Lung (tissue), 17 donors: ENCODE measurements at places on chromosomes 4 and X. TPM values are rescaled to one million over a fixed set of nuclear protein-coding genes. Genes with fewer than 3 reads are reported as not detected.

- H3K4me3 ChIP-seq, result no peak overlapping the region
- no peak overlapping the region for H3K27ac ChIP-seq
- H3K4me1 ChIP-seq, result peaks cover 6% of the 10 kb centered on the region
- H3K27me3 ChIP-seq, result no peaks in the 10 kb centered on the region
- DNase-seq, result no peak
These were observed 53.9 kb upstream of the PDLIM3 start for GRCh38 chr4:185589067-185589836.

- H3K27me3 ChIP-seq, result no peaks in the 10 kb centered on the region
- DNase-seq, result no peak
- no peak overlapping the region for H3K4me3 ChIP-seq
- H3K27ac ChIP-seq, result no peak overlapping the region
- H3K36me3 ChIP-seq, result no peaks in the 10 kb centered on the region
These were observed 103.5 kb downstream of the WWC2 start for GRCh38 chr4:183202523-183202922.

- no peak overlapping the region for H3K4me3 ChIP-seq
- H3K4me1 ChIP-seq, result no peaks in the 10 kb centered on the region
- no peak for DNase-seq
- no peaks in the 10 kb centered on the region for H3K27me3 ChIP-seq
- no peak overlapping the region for H3K27ac ChIP-seq
These were observed 11.8 kb upstream of the CLDN24 start for GRCh38 chr4:183333983-183334382.

- no peaks in the 10 kb centered on the region for H3K36me3 ChIP-seq
- H3K27ac ChIP-seq, result no peak overlapping the region
- no peak overlapping the region for H3K4me3 ChIP-seq
- no peaks in the 10 kb centered on the region for H3K27me3 ChIP-seq
- peaks cover 3% of the 10 kb centered on the region for H3K4me1 ChIP-seq
These were observed 116.6 kb downstream of the SHISA3 start for GRCh38 chr4:42513748-42514492.

DNA sequence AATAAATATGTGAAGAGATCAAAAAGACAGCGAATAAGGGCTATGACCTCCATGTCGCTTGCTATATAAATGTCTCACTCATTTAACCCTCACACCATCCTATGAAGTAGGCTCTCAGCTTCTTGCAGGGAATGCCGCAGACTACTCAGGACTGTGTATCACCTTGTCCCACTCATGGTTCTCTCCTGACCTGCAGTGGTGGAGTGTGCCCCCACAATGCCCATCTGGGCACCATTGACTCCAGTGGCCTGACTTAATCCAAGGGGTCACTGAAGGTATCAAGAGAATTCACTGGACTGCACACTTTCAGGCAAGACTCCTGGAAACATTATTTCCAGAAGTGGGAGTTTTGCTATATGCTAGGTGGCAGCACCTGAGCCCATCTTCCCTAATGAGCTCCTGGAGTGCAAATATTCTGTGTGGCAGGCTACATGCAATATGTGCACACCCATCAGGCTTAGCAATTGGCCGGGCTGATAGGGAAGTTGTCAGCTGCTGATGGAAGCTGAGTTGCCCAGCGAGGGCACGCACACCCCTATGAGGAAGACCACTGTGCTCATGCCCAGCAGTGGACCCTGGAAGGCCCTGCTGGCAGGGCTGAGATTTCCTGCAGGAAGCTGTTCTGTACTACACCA is 8.2 kb upstream of the EFNB1 start:
- H3K27ac ChIP-seq, result no peak overlapping the region
- no peak overlapping the region for H3K4me3 ChIP-seq
- H3K4me1 ChIP-seq, result no peaks in the 10 kb centered on the region
- H3K27me3 ChIP-seq, result no peaks in the 10 kb centered on the region
- no peaks in the 10 kb centered on the region for H3K36me3 ChIP-seq
- DNase-seq, result no peak

GRCh38 chrX:34891391-34891790 is 51.2 kb upstream of the FAM47B start:
- no peaks in the 10 kb centered on the region for H3K4me1 ChIP-seq
- DNase-seq, result no peak
- peaks cover 2% of the 10 kb centered on the region for H3K27me3 ChIP-seq
- H3K36me3 ChIP-seq, result no peaks in the 10 kb centered on the region

- H3K27me3 ChIP-seq, result peaks cover 14% of the 10 kb centered on the region
- H3K27ac ChIP-seq, result no peak overlapping the region
- no peaks in the 10 kb centered on the region for H3K36me3 ChIP-seq
- H3K4me1 ChIP-seq, result no peaks in the 10 kb centered on the region
These were observed 35.4 kb upstream of the TMSB15B start for GRCh38 chrX:103927030-103927429.

- no peak overlapping the region for H3K27ac ChIP-seq
- no peaks in the 10 kb centered on the region for H3K27me3 ChIP-seq
- no peaks in the 10 kb centered on the region for H3K36me3 ChIP-seq
These were observed 118.4 kb downstream of the COL25A1 start for GRCh38 chr4:109183931-109184490.

GRCh38 chr4:168453146-168453545 is 27.1 kb downstream of the DDX60L start:
- no peaks in the 10 kb centered on the region for H3K4me1 ChIP-seq
- H3K27me3 ChIP-seq, result no peaks in the 10 kb centered on the region
- DNase-seq, result no peak
- no peak overlapping the region for H3K27ac ChIP-seq
- no peak overlapping the region for H3K4me3 ChIP-seq
- peaks cover 12% of the 10 kb centered on the region for H3K36me3 ChIP-seq

DNA sequence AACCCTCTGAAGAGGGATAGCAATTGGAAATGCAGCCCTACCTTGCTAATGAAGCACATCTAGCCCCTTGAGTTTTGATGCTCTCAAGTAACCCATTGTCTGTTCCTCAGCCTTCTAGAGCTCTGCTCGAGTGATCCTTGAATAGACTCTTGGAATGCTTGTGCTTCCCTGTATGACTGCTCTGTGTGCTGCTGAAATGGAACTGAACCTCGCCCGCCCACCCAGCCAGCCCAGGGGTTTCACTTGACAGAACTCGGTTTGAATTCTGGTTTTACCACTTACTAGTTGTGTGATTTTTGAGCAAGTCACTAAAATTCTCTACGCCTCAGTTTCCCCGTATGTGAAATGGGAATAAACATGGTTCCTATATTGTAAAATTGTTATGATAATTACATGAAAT is 77.1 kb downstream of the MID2 start:
- H3K4me1 ChIP-seq, result no peaks in the 10 kb centered on the region
- H3K27me3 ChIP-seq, result no peaks in the 10 kb centered on the region
- H3K4me3 ChIP-seq, result no peak overlapping the region
- no peak for DNase-seq
- H3K27ac ChIP-seq, result no peak overlapping the region

DNA sequence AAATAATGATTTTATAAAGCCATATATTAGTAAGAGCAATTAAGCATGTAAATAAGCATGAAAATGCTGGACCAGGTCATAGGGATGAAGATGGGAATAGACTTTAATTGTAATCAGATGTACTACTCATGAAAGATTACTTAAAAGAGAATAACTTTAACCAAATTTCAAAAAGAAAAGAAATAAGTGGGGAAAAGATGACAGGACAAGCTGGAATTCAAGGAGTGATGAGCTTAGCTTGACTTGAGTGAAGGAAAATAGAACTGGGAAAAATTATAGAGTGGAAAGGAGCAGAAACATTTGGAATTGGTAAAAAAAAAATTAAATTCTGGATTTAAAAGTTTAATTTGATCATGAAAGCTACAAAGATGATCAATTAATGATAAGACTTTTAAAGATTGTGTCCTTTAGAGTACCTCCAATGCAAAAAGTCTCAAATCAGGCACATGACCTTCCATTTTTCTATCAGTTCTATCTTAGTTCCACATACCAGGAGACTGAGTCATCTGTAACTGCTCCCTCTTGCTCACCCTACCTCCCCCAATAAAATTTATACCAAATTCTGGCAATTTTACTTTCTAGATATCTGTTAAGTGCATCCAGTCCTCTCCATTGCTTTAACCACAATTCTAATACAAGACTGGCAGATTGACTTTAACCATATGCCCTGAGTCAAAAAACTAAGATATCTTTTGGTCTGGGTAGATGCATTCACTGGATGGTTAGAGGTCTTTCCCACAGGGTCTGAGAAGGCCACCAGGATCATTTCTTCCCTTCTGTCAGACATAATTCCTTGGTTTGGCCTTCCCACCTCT is 56.4 kb upstream of the SLIT2 start:
- no peaks in the 10 kb centered on the region for H3K36me3 ChIP-seq
- H3K4me3 ChIP-seq, result no peak overlapping the region
- H3K4me1 ChIP-seq, result no peaks in the 10 kb centered on the region
- no peak overlapping the region for H3K27ac ChIP-seq
- DNase-seq, result no peak

DNA sequence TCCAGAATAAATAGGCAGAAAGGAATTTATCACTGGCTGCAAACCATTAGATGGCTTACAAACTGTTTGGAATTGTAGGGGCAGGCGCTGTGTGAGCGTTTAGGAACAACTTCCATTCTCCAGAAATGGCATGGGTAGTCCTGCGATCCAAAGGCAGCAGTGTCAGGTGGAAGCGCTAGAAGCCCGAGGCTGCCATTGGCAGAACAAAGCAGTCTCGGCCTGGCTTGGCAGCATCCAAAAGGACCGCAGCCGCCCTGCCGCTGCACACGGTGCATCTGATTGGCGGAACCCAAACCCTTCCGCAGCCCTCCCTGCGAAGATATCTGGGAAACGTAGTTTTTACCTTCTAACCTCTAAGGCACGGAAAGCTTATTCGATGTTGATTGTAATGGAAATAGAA is 23.6 kb upstream of the YTHDC1 start:
- peaks cover 3% of the 10 kb centered on the region for H3K27me3 ChIP-seq
- H3K4me1 ChIP-seq, result peaks cover 5% of the 10 kb centered on the region
- H3K36me3 ChIP-seq, result no peaks in the 10 kb centered on the region
- H3K4me3 ChIP-seq, result no peak overlapping the region
- H3K27ac ChIP-seq, result no peak overlapping the region

- H3K27ac ChIP-seq, result no peak overlapping the region
- no peaks in the 10 kb centered on the region for H3K4me1 ChIP-seq
- no peak for DNase-seq
- H3K27me3 ChIP-seq, result no peaks in the 10 kb centered on the region
- no peaks in the 10 kb centered on the region for H3K36me3 ChIP-seq
These were observed 187.6 kb downstream of the TSPAN5 start for GRCh38 chr4:98470831-98471230.

GRCh38 chrX:15242899-15243555 is 26.9 kb downstream of the ASB9 start:
- H3K4me1 ChIP-seq, result no peaks in the 10 kb centered on the region
- H3K4me3 ChIP-seq, result no peak overlapping the region
- no peaks in the 10 kb centered on the region for H3K36me3 ChIP-seq
- H3K27ac ChIP-seq, result no peak overlapping the region
- DNase-seq, result peak; percentile 54

GRCh38 chrX:150887906-150888465 is 10.5 kb downstream of the CD99L2 start:
- H3K27ac ChIP-seq, result no peak overlapping the region
- DNase-seq, result no peak
- H3K4me1 ChIP-seq, result no peaks in the 10 kb centered on the region
- H3K36me3 ChIP-seq, result no peaks in the 10 kb centered on the region
- no peaks in the 10 kb centered on the region for H3K27me3 ChIP-seq

DNA sequence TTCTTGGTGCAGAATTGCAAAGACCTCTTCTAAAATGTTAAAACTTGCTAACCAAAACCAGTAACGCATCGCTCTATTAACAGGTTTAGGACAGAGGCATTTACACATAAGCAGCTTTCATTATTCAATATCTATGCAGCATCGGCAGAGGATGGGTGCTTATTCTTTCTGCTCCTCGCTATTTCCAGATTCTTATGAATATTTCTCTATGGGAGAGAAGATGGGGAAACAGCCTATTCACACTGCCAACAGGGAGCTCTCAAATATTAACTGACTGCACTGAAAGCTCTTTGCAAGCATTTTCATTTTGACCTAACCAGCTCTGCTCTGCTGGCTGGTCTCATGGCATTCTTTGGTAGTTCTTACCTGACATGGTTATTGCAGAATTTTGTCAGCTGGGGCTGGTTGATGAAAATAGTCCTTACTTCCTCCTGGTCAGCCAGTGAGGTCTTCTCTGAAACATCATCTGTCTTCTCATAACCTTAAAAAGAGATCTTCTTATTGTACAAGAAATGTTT is 30.2 kb downstream of the ATP8A1 start:
- H3K36me3 ChIP-seq, result no peaks in the 10 kb centered on the region
- no peak for DNase-seq
- H3K27me3 ChIP-seq, result no peaks in the 10 kb centered on the region
- H3K4me1 ChIP-seq, result no peaks in the 10 kb centered on the region
- H3K4me3 ChIP-seq, result no peak overlapping the region

DNA sequence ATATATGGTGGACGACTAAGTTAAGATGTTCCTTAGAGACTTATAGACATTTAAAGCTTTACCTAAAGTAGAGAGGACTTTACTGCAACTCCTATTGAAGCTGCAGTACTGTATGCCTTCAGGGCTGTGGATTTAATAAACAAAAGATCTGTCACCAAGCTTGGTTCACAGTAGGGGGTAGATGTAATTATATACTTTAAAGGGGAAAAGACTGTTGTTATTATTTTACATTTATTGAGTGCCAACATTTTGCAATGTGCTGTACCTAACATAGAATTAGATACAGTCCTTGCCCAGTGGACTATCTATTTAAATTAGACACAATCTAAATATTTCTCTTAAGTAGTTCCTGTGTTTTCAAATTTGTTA is 67.2 kb downstream of the SLIT2 start:
- no peak overlapping the region for H3K27ac ChIP-seq
- H3K27me3 ChIP-seq, result no peaks in the 10 kb centered on the region
- H3K4me3 ChIP-seq, result no peak overlapping the region
- peak; percentile 52 for DNase-seq

DNA sequence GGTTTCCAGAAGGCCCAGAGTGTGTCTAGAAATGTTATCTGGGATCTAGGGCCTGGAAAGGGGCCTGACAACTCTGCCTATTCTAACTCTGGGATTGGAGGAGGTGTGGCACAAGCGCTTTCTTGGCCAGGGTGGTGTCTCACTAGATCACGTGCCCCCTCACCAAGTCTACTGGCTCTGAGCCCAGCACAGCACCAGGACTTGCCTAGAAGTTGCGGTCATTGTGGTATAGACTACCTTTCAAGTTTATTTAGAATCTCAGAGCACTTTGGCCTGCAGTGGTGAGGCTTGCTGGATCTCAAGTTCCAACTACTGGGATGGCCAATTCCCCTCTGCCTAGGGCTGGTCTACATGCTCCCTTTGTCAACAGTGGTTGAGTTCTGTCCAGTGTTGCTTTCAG is 223.3 kb upstream of the MAGEB2 start:
- no peak overlapping the region for H3K4me3 ChIP-seq
- no peak for DNase-seq
- no peaks in the 10 kb centered on the region for H3K36me3 ChIP-seq
- H3K27me3 ChIP-seq, result no peaks in the 10 kb centered on the region
- H3K4me1 ChIP-seq, result no peaks in the 10 kb centered on the region
- no peak overlapping the region for H3K27ac ChIP-seq

Gene HGFAC
- 0.46 TPM for total RNA-seq

Gene RPS6KA6
- 2.6 TPM for total RNA-seq

Gene PHOX2B
- total RNA-seq, result not detected

Gene EPHA5
- 0.15 TPM for total RNA-seq

Gene S100G
- total RNA-seq, result not detected
